ENCODE measurements at places on chromosomes 11 and 22.

GRCh38 chr22:47315862-47316419, 553.5 kb downstream of the TBC1D22A start:
- DNase-seq, result no peak

DNA sequence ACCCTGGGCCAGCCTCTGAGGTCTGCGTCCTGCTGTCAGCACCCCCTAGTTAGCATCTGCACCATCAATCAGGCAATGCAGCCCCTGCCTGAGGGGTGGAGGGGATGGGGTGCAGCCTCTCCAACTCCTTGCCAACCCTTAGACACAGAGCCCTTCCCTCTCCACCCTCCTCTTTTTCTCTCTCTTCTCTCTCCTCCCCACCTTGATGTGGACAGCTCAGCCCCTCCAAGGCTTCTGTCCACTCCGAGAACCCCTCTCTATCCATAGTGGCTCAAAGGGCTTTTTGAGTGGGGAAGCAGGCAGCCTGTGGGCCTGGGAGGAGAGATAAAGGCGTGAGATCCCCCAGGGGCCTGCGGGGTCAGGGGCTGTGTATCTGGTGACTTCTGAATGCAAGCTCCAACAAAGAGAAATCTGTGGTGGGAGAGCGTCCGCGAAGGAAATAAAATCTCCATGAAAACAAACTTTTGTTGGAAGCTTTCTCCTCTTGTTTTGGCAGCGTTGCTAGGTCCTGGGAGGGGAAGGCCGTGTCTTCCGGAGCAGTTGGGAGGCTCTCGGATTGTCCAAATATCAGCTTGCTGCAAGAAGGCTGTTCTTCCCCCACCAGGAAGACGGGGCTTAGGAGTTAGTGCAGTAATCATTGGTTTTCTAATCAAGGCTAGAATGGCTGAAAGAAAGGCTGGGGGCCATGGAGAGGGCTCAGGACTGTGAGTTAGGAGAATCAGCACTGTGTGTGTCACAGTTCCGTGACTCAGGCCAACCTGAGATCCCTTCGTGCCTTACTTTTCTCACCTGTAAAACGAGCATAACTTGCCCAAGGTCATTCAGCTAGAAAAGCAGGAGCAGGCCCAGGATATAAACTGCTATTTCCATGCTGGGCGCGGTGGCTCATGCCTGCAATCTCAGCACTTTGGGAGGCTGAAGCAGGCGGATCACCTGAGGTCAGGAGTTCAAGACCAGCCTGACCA, 50.3 kb downstream of the PKNOX2 start:
- DNase-seq, result no peak

- DNase-seq, result no peak
Observed at GRCh38 chr11:56103210-56103737, at the start of gene OR8H2. OR8H2 (plus strand) TSS chr11:56103687; CDS start chr11:56105043, 1,356 bp downstream.

DNA sequence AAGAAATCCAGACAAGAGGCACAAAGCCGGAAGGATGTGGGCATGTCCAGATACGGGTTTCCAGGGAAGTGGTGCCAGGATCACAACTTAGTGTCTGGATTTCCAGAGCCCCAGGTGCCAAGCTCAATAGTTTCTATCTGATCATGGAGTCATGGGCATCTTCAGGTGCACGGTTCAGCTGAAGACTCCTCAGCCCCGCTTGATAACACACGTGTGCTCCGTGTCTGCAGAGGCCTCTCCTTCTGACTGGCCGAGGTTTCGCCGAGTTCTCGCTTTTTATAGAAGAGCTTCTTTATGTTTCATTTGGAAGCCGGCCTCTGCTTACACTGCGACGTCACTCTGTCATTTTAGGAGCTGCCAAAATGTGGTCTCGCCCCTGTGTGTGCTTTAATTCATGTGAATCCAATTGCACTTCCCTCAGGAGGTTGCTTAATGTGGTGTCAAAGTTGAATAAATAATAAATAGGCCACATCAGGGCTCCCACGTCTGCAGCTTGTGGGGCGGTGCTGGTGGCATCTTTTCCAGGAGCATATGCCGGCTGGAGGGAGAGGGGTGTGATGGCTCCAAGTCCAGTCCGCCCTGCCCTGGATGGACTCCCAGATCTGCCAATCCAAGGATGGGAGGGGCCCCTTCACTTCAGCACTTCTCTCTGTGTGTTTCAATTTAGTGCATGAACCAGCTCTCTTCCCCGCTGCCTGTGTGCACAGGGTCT, 1410.8 kb downstream of the TBC1D22A start:
- DNase-seq, result no peak

All from inflammatory macrophage treated with lipopolysaccharide for 4 hours (primary cell).